T-helper 17 cell (primary cell): ENCODE measurements at places on chromosomes 1 and 21. TPM values are rescaled to one million over a fixed set of nuclear protein-coding genes. Genes with fewer than 3 reads are reported as not detected.

DNA sequence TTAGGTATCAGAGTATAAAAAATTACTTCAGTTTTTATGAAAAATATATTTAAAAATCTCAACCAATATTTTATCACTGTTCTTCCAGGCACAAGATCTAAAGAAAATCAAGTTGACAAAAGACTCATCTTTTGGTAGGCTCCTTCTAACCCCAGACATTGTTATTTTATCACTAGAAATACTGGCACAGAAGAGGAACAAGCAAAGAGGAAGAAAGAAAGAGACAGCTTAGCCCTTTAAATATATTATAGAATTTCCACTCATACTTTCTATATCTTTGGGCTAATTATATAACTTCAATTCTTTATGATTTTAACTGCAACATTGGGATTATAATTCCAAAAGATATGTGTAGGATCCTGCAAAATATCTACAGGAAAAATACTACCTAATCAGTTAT, 32.4 kb downstream of the SPTA1 start:
- no peak for DNase-seq

- DNase-seq = no peak
Measured at GRCh38 chr1:90161625-90162024, 166.7 kb downstream of the ZNF326 start.

GRCh38 chr1:227315629-227316346, 2.5 kb downstream of the CDC42BPA start:
- DNase-seq = no peak

Gene HMCN1
- 0.57 TPM for total RNA-seq

DNA sequence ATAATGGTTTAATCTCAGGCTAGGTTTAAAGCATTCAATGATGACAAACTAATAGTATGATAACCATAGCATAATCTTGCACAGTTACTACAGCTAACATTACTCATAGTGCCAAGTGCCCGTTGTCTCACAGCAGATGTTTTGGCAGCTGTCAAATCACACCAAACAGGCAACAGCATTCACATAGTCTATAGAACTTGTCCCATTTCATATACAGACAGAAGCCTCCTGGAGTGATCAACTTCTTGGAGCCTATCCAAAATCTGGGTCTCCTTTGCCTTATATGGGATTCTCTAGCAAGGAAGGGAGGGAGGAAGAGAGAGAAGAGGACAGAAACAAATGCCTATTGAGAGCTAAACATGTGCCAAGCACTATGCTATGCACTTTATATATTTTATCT, 250.6 kb upstream of the ZP4 start:
- DNase-seq = no peak

DNA sequence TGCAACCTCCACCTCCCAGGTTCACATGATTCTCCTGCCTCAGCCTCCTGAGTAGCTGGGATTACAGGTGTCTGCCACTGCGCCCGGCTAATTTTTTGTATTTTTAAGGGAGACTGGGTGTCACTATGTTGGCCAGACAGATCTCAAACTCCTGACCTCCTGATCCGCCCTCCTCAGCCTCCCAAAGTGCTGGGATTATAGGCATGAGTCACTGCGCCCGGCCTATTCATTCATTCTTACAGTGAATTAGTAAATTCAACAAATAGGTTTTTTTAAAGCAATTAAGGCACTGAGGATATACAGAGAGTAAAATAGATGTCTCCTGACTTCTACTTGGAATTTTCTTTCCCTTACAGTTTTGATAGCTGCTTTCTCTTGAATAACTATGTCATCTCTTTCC, 43.5 kb downstream of the CDC42 start:
- DNase-seq = no peak

Gene KRTAP13-2
- not detected for total RNA-seq

DNA sequence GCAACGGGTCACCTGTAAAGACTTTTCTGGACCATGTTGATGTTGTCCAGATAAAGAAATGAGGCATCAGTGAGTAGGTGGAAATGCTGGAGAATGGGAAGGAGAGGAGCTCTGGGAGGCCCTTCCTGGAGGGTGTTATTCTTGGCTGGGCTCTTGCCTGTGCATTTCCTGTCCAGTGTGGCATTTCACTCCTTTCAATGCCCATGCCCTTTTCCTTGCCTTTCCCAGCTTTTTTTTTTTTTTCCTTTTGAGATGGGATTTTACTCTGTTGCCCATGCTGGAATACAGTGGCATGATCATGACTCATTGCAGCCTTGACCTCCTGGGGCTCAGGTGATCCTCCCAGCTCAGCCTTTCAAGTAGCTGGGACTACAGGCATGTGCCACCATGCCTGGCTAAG, 11.8 kb downstream of the NOS1AP start:
- no peak for DNase-seq

DNA sequence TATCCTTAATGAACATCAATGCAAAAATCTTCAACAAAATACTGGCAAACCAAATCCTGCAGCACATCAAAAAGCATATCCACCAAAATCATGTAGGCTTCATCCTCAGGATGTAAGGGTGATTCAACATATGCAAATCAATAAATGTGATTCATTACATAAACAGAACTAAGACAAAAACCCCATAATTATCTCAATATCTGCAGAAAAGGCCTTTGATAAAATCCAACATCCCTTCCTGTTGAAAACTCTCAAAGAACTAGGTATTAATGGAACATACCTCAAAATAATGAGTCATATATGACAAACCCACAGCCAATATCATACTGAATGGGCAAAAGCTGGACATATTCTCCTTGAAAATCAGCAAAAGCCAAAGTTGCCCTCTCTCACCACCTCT, 54.6 kb upstream of the DEPDC1 start:
- no peak for DNase-seq

GRCh38 chr21:41258617-41259016, 58.0 kb upstream of the FAM3B start:
- DNase-seq = no peak

DNA sequence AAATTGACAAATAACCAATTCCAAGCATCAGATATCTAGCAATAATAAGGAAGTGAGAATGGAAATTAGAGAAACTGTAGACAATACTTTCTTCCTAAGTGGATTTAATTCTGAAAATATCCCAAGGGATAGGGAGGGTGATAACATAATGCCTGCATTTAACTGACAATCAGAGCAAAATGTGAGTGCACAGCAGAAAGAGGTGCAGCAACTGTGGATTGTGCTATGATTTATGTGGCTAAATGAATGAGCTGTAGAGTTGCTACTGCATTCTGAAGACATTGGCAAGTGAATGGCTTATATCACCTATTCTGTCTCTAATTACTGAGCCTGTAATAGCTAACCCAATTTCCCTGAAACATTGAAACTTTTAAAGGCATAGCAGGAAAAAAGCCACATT, 39.0 kb downstream of the OLFM3 start:
- no peak for DNase-seq
